Hypothalamus (tissue), 51 donors: ENCODE measurements at places on chromosomes 1 and 21.

- no peak for DNase-seq
Observed at GRCh38 chr1:210076620-210077019, 138.6 kb downstream of the SYT14 start.

- DNase-seq = no peak
Observed at GRCh38 chr1:89563957-89564604, 39.5 kb downstream of the LRRC8B start.

DNA sequence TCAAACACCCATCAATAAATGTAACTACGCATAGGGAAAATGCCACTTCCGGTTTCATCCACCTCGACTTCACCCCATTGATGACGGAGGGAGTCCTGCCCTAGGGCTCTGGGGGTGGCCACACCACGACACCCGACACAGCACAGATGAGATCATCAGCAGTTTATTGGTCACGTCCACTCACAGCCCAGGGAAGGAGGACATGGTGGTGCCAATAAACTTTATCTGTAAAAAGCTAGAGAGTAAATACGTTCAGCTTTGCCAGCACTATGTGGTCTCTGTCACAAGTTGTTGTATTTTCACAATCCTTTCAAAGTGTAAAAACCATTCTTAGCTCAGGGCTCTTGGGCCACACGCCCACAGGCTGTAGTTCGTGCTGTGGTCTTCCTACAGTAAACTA is 16.3 kb downstream of the SETD4 start:
- no peak for DNase-seq

GRCh38 chr21:16568244-16568643 is 838.5 kb downstream of the USP25 start:
- no peak for DNase-seq

- no peak for DNase-seq
Observed at GRCh38 chr1:9084906-9085305, 15.5 kb upstream of the SLC2A5 start.

GRCh38 chr1:88595355-88596002 is 88.6 kb upstream of the PKN2 start:
- no peak for DNase-seq

- no peak for DNase-seq
Observed at GRCh38 chr1:5953386-5953785, 38.8 kb downstream of the NPHP4 start.

DNA sequence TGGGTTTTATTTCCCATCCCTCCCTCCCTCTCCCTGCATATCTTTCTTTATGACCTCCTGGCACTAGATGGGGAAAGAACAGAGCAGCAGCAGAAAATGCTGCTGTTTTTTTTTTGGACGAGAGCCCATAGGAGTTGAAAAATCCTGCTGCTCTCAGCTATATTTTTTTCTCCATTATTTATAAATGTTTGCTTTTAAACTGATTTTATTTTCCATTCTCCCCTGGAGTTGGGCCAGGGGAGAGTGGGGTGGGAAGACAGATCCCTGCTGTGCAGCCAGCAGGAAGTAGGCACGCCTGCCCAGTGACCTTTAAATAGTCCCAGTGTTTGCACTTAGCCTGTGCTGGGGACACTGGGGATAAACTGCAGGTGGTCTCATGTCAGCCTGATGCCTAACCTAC is 17.4 kb downstream of the SFT2D2 start:
- no peak for DNase-seq

- DNase-seq = no peak
Observed at GRCh38 chr21:31317688-31318087, 26.4 kb downstream of the TIAM1 start.

- DNase-seq = no peak
Observed at GRCh38 chr1:51170342-51170741, 65.7 kb upstream of the RNF11 start.

- no peak for DNase-seq
Observed at GRCh38 chr21:31847761-31848160, 25.1 kb upstream of the HUNK start.

DNA sequence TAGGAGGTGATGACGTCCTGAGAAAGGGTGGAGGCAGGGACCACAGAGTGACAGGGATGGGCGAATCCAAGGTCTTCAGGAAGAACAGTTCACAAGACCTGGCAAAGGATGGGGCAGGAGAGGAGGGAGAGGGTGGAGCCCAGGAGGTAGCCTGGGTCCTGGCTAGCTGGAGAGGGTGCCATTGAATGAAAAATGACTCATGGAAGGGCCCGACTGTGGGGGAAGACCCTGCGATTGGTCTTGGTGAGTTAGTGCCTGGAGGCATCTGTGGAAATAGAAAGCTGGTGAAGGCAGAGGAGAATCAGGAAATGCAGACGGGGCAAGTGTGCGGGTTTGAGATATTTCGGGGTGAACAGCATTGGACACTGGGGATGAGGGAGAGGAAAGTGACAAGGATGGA is 60.3 kb upstream of the SLC45A1 start:
- DNase-seq = no peak

DNA sequence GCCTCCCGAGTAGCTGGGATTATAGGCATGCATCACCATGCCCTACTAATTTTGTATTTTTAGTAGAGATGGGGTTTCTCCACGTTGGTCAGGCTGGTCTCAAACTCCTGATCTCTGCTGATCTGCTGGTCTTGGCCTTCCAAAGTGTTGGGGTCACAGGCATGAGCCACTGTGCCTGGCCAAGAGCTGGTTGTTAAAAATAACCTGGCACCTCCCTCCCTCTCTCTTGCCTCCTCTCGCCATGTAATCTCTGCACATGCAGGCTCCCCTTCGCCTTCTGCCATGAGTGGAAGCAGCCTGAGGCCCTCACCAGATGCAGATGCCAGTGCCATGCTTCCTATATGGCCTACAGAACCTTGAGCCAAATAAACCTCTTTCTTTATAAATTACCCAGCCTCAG is 74.7 kb upstream of the TLR5 start:
- no peak for DNase-seq

GRCh38 chr1:5934058-5934884 is 58.0 kb downstream of the NPHP4 start:
- no peak for DNase-seq

DNA sequence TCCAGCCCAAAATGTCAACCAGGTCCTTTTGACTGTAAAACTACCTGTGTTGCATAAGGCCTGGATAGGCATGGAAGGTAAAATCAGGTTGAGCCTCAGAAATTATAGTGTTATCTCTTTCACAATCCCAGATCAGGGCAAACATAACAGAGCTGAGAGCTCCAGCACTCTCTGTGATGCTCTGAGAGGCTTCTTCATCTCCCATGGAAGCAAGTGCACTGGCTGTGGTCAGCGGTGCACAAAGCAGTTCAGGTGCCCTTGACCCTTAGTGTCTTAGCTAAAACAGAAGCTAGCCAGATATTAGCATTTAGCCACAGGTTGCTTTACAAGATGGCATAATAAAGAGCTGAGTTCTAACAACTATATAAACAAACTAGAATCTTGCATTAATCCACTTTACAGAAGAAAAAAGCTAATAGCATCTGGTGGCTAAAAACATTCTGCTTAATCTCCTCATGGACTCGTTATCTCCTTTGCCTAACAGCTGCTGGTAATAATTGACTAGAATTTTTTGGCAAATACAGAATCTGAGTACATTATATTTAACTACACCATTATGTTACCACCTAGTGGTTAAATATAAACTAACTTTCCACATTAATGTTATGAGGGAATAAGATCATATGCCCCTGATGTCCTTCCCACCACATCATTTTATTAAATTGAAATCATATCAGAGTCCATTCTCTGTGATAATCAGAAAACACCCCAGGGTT is 25.6 kb upstream of the POGK start:
- DNase-seq = no peak

DNA sequence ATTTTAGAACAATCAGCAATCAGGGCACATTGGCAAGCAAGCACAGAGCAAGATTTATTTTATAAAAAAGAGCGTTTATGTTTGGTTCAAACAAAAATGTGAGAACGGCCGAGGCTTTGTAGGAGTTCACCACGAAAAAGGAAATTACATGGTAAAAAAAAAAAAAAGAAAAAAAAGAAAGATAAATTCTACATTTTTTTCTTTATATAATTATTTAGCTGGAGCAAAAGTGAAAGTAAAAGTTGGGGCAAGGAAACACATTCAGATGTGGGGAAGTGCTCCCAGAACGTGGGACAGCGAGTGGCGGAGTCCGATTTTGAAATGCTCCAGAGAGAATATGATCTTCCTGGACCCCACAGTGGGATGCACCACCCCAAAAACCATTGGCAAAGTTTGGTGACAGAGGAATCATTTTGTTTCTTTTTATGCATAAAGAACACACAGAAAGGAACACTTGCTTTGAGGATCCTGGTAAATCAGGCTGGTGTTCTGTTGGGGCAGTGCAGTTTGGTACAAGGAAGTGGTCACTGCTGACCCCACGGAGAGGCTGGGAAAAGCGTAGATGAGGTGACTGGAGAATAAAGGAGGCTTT is 16.3 kb upstream of the ATP5PO start:
- no peak for DNase-seq

DNA sequence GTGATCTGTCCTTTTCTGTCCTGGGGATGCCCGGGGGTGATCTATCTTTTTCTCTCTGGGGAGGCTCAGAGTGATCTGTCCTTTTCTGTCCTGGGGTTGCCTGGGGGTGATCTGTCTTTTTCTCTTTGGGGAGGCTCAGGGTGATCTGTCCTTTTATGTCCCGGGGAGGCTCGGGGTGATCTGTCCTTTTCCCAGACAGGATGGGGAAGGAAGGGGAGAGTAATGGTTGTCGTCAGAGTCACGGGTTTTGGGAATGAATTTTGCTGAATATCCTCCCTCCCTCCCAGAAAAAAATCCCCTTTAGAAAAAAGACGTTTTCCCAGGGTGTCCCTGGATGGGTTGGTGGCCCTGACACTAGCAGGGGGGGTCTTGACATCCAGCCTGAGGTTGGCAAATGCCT is 91.5 kb downstream of the ARHGEF10L start:
- no peak for DNase-seq

- DNase-seq = no peak
Observed at GRCh38 chr1:46187106-46187869, 10.9 kb downstream of the POMGNT1 start.

- no peak for DNase-seq
Observed at GRCh38 chr1:52676249-52676903, 21.8 kb downstream of the COA7 start.

DNA sequence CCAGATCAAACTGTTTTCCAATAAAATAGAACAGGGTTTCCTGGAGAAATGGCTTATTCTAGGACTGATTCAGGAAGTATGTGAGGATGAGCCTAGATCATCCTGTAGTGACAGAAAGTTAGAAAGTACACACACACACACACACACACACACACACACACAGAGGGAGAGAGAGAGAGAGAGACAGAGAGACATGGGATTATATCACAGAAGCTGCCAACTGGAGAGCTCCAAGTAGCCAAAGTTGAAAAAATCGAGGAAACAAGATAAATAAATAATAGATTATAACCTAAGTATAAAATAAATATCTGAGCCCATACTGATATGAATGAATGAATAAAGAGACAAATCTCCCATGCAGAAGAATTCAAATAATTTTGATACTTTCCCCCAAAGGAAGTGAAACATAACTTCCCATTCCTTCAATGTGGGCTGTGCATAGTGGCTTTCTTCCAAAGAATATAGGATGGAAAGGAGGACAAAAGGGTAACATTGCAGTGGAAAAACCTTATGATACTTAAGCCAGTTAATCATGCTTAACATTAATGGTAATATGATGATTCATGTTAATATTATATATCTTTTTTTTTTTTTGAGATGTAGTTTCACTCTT is 171.6 kb downstream of the NTPCR start:
- DNase-seq = no peak

DNA sequence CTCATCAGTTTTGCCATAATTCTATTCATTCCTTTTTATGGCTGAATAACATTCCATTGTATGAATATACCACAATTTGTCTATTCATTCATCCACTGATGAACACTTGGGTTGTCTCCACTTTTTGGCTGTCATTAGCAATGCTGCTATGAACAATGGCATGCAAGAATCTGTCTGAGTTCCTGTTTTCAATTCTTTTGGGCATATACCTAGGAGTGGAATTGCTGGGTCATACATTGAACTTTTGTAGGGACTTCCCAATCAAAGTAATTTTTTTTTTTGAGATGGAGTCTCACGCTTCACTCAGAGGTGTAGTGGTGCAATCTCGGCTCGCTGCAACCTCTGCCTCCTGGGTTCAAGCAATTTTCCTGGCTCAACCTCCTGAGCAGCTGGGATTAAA is 34.9 kb downstream of the AADACL4 start:
- DNase-seq = no peak

DNA sequence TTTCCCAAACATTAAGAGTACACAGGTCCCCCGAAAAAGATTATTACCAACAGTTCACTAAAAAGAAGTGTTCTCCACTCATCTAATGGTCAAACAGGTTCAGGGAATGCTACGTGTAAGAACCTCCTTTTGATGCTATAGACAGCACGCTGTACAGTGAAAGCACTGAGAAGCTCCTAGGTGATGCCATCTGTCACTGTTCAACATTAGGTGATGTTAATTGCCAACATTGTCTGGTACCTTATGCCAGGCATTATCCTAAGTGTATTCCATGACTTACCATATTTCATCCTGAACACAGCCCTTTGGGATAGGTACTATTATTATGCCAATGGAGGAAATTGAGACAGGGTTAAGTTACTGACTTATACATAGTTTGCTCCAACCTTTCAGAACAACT is 82.1 kb downstream of the DAB1 start:
- DNase-seq = no peak

GRCh38 chr1:173409613-173410012 is 67.5 kb upstream of the PRDX6 start:
- DNase-seq = peak; percentile 6

- no peak for DNase-seq
Observed at GRCh38 chr1:172663732-172664131, 4.8 kb downstream of the FASLG start.

DNA sequence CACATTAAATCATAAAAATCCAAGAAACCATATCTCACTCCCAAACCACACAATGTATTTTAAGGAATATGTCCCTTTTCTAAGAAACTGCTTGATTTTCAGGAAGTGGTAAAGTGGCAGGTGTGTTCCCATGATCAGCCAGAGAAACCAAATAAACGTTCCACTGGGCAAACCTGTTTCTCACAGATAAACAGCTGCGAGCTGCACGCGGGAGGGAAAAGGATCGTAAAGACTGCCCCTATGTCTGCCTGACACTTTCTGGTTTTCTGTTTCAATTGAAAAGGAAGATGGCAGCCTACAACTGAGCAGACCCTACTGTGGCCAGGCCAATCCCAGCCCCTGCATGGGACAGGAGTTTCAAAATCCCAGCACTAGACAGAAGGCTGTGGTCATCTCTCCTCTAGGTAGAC is 36.6 kb downstream of the HIVEP3 start:
- DNase-seq = no peak

GRCh38 chr1:212609701-212610574 is 1.4 kb downstream of the ATF3 start:
- DNase-seq = no peak

GRCh38 chr1:239388578-239388977 is 2.2 kb downstream of the CHRM3 start:
- DNase-seq = no peak
